Hindlimb muscle (tissue), 1 donor: ENCODE measurements at places on chromosomes 4 and X.

GRCh38 chr4:176123710-176124407 lies 58.2 kb downstream of the WDR17 start:
- DNase-seq = no peak

DNA sequence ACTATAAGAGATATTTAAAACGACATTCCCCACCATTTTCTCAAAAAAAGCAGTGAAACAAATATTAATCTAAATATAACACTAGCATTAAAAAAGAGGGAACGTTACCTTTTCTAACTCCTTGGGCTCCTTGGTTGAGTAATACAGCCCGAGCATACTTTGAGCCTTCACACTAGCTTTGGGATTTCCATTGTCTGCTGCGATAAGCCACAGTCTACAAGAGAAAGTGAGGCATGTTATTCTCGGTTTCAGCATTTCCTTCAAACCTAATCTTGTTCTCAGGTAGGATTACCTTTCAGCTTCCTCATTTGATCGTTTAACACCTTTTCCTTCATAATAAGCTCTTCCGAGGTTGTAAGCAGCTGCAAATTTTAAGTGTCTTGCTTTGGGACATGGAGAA lies 21.7 kb downstream of the LRP2BP start:
- DNase-seq = no peak

DNA sequence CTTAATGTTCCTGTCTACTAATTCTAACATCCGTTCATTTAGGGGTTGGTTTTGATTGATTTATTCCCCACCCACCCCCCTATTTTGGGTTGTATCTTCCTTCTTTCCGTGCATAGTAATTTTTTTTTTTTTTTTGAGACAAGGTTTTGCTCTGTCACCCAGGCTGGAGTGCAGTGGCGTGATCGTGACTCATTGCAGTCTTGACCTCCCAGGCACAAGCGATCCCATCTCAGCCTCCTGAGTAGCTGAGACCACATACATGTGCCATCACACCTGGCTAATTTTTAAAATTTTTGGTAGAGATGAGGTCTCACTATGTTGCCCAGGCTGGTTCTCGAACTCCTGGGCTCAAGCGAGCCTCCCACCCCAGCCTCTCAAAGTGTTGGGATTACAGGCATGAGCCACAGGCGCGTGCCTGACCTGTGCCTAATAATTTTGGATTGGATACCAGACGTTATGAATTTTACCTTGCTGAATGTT lies 79.9 kb downstream of the ZFX start:
- no peak for DNase-seq

GRCh38 chr4:45453258-45453853 lies 670.5 kb downstream of the GABRG1 start:
- DNase-seq = no peak

DNA sequence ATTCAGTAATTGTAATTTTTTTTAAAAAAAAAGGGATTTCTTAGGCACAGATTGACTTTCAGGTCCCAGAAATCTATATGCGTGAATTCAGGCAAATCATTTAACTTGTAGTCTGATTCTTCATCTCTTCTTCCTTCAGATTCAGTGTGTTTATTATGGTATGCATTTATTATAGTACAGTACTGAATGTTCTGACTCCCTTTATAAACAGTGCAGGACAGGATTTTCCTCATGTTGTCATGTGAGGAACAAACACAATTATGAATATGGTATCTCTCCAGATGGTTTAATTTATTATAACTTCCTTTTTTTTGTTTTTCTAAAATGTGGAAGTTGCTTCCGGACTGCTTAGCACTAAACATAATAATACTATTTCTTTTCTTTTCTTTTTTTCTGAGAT lies 54.2 kb downstream of the RPS3A start:
- DNase-seq = no peak

DNA sequence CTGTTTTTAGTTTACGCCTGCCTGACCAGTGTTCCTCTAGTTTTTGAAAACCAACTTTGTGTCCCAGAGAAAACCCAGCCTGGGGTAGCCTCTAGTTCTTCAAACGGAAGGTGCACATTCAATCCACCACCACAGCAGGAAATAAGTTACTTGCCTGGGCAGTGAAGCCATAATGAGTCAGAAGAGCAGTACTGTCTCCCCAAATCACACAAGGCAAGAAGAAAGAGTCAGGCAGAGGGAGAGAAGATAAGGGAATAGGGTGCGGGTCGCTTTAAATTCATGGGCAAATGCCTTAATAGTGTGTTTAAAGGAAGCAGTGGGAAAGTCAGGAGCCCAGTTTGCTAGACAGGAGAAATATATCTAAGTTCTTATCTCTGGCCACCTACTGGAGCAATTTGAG lies 333.8 kb upstream of the GRIA3 start:
- DNase-seq = no peak

GRCh38 chr4:139054791-139055505 lies 39.4 kb downstream of the NOCT start:
- no peak for DNase-seq

DNA sequence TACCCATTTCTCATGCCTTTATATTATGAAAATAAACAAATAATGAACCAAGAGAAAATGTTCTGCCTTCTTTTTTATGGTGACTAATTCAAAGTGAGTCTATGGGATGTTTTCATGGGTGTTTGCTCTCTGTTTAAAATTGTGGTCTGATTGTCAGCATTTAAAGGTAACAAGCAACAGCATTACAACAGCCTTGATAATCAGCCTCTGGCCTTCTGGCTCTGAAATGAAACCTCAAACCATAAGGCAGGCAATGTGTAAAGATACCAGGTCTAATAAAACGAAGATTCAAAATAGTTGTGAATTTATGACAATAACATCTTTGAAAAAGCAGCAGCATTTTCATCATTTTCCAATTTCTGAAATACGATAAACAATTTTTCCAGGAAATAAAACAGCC lies 63.7 kb downstream of the FAM13A start:
- DNase-seq = no peak

- no peak for DNase-seq
Measured at GRCh38 chr4:155304375-155304774, 72.4 kb downstream of the MAP9 start.

GRCh38 chr4:146916479-146917076 lies 29.1 kb downstream of the TTC29 start:
- peak; percentile 22 for DNase-seq

DNA sequence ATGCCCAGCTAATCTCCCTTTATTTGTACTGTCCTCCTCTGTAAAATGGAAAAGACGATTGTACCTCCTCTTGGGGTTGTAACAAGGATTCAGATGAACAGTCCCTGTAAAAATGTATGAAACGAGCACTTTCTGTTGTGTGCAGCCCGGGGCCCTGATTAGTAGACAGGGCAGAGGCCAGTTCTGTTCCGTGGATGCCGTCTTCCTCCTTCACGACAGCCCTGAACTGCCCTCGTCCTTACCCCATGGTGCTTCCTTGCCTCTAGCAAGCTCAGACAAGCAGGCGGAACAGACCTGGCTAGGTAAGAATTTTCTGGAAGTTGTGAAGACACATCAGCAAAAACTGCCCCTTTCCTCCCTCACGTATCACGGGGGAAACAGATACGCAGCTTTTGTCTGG lies 22.3 kb upstream of the TADA2B start:
- DNase-seq = no peak

DNA sequence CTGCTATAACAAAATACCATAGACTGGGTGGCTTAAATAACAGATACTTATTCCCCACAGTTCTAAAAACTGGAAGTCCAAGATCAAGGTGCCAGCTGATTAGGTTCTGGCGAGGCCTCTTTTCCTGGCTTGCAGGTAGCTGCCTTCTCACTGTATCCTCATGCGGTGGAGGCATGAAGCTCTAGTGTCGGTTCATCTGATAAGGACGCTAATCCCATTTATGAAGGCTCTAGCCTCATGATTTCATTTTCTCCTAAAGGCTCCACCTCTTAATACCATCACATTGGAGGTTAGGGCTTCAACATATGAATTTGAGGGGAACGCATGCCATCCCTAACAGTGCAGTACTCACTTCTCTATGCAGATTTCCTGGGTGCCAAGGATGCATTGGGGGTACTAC lies 57.9 kb upstream of the STIM2 start:
- no peak for DNase-seq

GRCh38 chr4:33226133-33226532 lies 2506.0 kb downstream of the PCDH7 start:
- DNase-seq = no peak

GRCh38 chr4:138659812-138660316 lies 355.7 kb upstream of the NOCT start:
- no peak for DNase-seq

DNA sequence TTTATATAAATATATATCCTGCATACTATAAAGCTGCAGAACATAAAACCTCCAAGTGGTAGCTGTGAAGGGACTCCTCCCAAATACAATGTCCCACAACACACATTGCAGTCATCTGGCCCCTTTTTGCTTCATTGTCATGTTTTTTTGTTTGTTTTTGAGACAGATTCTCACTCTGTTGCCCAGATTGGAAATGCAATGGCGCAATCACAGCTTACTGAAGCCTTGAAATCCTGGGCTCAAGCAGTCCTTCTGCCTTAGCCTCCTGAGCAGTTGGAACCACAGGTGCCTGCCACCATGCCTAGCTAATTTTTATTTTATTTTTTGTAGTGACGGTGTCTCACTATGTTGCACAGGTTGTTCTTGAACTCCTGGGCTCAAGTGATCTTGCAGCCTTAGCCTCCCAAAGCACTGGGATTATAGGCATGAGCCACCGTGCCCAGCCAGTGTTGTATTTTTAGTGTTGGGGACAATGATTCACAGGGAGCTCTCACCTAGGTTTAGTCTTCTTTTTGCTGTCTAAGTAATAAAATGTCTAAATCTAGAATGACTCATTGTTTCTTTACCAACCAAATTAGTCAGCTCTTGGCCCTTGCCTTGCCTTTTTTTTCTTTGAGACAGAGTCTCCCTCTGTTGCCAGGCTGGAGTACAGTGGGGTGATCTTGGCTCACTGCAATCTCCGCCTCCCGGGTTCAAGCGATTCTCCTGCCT lies 24.0 kb upstream of the XIAP start:
- no peak for DNase-seq

DNA sequence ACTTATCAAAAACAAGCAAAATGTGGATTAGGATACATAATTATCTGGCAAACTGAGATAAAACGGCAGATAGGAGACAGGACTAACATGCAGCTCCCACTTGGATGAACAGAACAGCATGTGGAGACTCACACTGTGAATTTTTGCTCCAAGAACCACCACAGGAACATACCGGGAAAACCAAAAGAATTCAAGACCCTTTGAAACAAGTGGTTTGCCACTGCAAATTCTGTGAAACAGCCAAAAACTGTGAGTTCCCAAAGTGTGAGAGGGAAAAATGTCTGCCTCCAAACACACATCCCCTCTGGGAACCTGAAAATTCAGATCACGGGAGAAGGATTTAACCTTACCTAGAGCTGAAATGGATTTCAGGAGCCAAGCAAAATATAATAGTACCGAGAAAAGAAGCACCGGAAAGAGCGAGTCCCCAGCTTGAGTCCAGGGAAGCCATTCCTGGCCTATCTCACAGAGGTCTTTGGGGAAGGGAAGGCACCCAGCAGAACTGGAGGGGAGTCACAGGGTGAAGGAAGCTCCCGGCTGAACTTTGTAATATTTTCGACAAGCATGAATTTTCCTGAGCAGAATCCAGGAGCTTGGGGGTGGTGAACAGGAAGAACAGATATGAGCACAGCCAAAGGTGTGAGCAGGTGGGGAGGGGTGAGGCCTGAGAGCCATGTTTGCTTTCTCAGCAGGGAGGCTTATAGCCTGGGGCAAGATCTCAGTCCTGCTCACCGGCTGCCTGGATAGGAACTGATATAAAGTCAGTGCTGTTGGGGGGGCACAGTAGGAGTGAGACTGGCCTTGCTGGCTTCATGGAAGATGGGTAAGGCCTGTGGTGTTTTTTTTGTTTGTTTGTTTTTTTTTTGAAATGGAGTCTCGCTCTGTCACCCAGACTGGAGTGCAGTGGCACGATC lies 23.9 kb downstream of the MANBA start:
- DNase-seq = no peak

DNA sequence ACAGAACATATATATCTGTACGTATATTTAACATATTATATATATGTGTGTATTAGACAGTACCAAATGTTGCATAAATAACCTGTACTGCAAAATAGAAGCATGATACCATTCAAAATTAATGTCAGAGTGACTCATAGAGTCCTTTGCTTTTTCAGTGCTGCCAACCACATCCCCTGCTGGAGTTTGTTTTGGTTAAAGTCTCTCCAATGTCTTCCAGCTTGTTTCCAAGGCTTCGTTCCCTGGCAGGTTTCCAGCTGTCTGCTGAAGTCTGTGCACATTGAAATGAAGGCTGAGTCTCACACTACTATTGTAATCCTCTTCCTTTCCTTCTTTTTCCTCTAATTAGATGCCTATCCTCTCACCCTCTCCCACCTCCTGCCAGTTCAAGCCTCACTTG lies 14.9 kb downstream of the NRK start:
- DNase-seq = peak; percentile 54

- no peak for DNase-seq
Measured at GRCh38 chr4:77635876-77636275, 30.3 kb downstream of the CXCL13 start.

DNA sequence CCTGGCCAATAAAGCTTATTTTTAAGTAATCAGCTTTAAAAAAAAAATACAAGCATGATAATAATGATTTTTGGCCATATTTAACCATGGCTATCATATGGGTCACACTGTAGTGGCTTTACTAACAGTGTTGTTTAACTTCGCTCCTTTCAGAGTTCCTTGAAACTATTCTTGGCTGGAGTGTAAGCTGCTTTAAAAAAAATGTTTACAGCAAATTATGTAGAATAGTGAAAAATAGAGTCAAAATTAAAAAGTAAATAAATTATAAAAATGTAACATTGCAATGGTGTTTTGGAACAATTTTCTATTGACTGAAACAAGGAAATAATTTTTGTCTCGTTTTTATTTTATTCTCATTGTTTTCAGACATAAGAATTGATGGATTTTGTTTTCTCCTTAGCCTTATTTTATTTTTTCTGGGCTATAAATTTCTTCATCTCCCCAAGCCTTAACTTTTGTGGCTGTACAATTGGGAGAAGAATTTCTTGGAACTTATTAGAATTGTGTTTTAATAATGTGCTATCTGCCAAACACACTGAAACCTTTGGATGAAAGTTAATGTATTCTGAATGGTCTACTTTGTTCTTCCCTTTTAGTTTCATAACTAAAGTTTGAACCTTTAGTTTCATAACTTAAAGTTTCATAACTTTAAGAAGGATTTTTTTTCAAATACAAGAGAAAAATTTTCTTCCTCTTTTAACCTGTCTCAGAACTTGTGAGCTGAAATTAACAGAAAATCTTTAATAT lies 182.0 kb downstream of the ARHGAP24 start:
- no peak for DNase-seq

DNA sequence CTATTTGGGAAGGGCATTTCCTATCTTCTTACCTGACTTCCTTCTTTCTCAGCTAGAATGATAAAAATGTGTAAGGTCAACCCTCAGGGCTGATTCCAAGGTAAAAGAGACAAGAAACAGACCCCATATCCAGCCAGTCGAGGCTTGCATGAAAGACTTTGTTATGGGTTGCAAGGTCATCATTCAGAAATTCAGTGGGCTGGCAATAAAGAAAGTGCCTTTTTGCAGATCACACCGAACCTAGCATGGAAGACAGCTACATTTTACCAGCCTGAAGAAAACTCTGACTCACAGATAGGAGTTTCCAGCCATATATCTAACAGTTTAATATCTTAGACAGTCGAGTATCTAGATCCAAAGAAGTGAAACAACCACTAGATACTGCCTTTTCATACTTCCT lies 87.4 kb downstream of the PDGFC start:
- no peak for DNase-seq
